ENCODE measurements at places on chromosomes 5 and 9.

DNA sequence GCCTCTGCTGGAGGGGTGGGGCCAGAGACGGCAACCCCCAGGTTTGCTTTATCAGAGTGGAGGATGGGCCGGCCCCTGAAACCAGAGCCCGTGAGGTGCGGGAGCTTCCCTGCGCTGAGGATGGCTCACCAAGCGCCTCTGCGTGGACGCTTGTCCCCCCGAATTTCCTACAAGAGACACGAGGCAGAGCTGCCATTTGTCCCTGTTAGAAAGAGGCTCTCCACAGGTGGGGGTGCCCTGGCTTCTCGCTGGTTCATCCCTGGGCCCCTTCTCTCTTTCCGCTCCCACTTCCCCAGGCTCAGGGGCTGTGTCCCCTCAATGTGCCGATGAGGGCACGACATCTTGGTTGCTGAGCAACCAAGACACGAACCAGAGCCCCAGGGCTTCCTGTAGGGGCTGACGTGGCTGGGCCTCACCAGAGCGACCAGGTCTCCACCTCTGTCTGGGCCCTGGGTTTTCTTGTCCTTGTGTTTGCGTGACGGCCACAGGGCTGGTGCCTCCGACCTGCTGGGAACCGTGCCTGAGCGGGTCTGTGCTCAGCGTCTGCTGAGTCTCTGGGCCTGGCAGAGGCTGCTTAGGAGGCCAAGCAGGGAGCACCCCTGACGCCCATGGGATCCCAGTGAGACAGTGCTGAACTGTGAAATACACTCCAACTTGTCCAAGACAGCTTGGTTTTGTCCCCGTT, 119.6 kb upstream of the COL5A1 start:
- no peak for DNase-seq

- no peak for DNase-seq
These were observed 13.8 kb downstream of the CYFIP2 start for GRCh38 chr5:157279605-157280239.

DNA sequence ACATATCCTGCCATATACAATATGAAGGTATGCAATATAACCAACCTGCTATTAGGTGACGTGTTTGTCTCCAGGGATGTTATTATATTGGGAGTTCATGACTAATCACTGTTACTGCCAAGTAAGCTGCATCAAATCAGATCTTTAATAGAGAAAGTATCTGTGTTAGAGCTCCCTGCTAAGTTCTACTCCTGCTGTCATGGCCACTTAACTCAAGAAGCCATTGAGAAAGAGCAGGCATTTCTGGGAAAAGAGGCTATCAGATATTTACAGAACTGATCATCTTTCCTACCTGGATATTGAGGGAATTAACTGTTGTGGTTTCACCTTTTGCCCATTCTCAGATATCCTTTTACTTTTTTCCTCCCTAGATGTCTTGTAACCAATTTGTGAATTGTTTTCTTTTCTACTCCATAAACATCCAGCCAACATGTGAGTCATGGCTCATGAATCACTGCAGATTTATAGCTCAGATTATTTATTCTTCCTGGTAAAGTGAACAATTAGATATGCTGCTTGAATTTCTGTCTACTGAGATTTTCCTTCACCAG, 634.8 kb upstream of the FAM174A start:
- DNase-seq = no peak

- no peak for DNase-seq
These were observed 26.9 kb downstream of the TNIP1 start for GRCh38 chr5:151053796-151054462.

- no peak for DNase-seq
These were observed 70.5 kb downstream of the ERMP1 start for GRCh38 chr9:5762421-5762820.

GRCh38 chr5:28329176-28329575, 1290.8 kb upstream of the CDH9 start:
- DNase-seq = no peak

DNA sequence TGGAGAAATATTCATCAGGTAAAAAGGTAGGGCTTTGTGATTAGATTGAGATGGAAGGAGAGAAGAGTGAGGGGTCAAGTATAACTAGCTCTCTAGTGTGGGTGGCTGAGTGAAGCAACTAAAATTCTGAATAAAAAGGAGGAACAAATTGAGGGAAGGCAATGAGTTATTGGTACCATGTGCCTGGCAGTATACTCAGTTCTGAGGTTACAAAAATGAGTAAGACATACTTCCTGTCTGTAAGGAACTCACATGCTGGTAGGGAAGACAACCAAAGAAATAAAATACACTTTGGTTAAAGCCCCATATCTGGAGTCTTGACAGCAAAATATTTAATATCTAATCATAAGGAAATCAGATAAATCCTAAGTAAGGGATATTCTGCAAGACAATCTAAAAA, 476.8 kb upstream of the C9orf72 start:
- no peak for DNase-seq

DNA sequence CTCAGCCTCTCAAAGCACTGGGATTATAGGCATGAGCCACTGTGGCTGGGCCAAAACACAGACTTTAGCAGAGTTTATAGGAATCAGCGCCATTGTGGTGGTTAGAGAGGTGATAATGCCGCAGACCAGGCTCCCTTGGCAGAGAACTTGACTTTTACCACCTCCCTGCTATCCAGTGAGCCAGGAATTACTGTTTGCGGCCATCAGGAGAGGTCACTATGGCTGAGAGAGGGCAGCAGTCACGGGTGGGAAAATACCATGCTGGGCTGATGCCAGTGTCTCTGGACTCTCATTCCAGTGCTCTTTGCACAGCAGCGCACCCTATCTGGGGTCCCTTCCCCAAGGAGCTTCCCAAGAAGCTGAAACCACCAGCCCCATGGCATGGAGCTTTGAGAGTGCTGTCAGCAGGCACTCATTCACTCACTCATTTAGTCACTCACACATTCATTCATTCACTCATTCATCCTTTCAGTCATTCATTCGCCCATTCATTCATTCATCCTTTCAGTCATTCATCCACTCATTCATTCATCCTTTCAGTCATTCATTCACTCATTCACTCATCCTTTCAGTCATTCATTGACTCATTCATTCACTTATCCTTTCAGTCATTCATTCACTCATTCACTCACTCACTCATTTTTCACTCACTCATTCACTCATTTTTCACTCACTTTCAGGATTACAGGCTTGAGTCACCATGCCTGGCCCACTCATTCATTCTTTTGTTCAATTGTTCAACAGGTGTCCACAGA, 27.3 kb upstream of the RNU6ATAC start:
- no peak for DNase-seq

DNA sequence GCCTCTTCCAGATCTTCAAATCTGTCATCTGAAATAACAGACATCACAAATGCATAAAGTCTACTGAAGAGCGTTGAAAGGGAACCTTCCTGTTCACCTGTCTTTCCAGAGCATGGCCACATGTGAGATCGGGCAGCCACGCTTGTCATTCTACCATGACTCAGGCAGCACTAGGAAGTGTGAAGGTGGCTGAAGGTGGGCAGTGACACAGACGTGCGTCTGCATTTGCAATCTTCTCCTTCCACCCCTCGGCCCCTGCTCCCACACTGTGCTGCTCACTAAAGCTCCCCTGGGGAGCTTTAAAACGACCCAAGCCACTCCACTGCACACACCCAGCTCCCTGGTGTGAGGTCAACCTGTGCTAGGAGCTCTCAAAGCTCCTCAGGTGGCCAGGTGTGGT, 2.5 kb downstream of the ENTR1 start:
- DNase-seq = no peak

- DNase-seq = no peak
These were observed 352.6 kb upstream of the SGCD start for GRCh38 chr5:155974369-155974768.

- DNase-seq = no peak
These were observed 55.5 kb upstream of the TNFAIP8 start for GRCh38 chr5:119300311-119300670.

- peak; percentile 58 for DNase-seq
These were observed 44.5 kb downstream of the SPRY4 start for GRCh38 chr5:142280066-142281007.

- DNase-seq = no peak
These were observed 29.0 kb downstream of the KLHL3 start for GRCh38 chr5:137706841-137707240.

All from HuH-7 (cell line).